ENCODE measurements at places on chromosomes 2 and 18.

DNA sequence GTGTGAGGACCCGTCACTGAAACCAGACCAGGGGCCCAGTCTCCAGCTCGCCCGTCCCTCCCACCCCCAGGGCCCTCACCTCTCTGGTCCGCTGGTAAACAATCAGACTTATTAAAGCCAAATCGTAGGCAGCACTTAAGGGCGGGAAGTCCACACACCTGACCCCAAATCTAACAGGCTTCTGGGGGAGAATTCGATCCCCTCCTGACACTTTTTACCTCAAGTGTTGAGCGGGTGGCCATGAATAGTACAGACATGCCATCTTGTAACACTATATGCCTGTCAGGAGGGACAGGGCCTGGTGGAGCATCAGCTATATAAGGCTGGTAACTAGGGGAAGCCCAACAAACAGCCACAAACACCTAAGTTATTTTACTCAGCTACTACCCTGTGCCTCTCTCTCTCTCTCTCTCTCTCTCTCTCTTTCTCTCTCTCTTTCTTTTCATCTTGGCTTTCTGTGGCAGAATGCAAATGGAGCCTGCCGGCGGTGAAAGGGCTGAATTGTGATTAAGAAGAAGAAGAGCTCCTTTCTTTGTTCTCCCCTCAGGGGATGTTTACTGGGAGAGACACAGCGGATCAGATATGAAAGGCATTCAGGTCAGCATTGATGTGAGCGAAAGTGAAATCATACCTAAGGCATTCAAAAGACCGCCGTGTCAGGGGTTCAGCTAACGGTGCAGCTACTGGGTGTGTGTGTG lies 9.5 kb downstream of the ZEB2 start:
- H3K27me3 ChIP-seq, result peaks cover 43% of the 10 kb centered on the region
- no peaks in the 10 kb centered on the region for H3K4me1 ChIP-seq
- no peak overlapping the region for H3K27ac ChIP-seq

DNA sequence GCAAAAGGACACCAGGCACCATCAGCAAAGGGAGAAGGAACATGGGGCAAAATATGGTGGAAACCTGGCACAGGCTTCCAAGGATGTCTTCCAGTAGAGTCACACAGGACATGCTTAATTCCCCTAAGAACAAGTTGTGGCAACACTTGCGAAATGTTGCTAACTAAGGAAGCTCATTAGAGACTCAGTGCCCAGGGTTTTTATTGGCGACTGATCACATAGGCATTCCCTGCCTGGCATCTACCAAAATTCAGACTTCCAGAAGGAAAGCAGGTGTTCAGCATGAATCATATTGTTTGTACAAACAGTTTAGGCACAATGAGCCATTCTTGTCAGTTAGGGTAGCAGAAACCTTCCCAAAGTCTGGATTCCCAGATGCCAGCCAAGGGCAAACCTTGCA lies 25.7 kb downstream of the SLC4A1AP start:
- peaks cover 52% of the 10 kb centered on the region for H3K36me3 ChIP-seq
- H3K4me1 ChIP-seq, result no peaks in the 10 kb centered on the region
- no peak overlapping the region for H3K27ac ChIP-seq
- H3K27me3 ChIP-seq, result no peaks in the 10 kb centered on the region
- H3K4me3 ChIP-seq, result no peak overlapping the region

GRCh38 chr18:28684746-28685355 lies 507.9 kb upstream of the CDH2 start:
- H3K4me3 ChIP-seq, result no peak overlapping the region
- no peaks in the 10 kb centered on the region for H3K36me3 ChIP-seq
- no peaks in the 10 kb centered on the region for H3K4me1 ChIP-seq

DNA sequence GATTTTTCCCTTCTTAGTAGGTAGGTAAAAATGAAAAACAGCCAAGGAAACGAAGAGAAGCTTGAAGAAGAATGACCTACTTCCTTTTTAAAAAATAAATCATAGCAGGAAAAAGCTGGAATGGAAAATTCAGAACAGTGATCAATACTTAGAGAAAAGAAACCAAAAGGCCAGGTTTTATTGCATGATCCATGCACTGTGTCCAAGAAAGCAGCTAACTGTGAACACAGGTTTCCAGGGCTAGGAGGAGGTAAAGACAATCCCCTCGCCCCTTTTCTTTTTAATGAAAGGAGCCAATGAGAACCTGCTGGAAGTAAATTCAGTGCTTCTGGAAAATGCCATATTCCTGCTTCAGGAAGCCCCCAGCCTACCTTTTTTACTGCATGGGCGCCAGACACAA lies 47.2 kb downstream of the BOD1L2 start:
- no peaks in the 10 kb centered on the region for H3K36me3 ChIP-seq
- no peak overlapping the region for H3K27ac ChIP-seq
- H3K4me3 ChIP-seq, result no peak overlapping the region
- H3K27me3 ChIP-seq, result peaks cover 10% of the 10 kb centered on the region

DNA sequence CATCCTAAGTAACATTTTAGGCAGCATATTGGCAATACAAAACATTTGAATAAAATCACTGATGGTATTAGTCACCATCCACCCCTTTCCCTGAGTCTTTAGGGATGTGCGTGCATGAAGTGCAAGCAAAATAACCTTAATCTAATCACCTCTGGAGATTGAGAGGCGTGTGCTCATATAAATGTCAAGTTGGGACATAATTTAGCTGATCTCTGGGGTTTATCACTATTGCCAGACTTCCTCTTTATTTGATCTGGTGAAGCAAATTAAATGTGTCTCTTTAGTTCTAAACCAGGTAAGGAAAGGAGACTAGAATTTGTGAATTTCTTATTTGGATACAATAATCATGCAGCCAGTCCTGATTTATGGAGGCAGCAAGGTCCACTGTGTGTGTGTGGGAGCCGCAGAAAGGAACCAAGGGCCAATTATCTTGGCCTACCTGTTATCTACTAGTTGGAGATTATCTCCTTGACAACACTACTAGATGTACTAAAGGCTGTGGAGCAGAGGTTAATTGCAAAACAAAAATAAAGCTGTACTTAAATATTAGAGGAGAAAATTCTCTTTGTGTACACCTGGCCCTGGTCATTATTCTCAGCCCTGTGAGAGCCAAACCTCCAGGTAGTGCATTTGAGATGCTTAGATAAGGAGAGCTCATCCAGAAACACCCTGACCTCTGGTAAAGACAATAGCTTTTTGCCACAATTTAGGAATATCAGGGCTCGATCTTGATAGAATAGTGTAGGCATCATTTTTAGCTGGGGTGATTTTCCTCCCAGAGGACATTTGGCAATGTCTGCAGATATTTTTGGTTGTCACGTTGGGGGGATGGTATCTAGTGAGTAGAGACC lies 78.2 kb downstream of the HRH4 start:
- peaks cover under 1% of the 10 kb centered on the region for H3K27me3 ChIP-seq
- no peak overlapping the region for H3K4me3 ChIP-seq
- H3K4me1 ChIP-seq, result no peaks in the 10 kb centered on the region
- no peak overlapping the region for H3K27ac ChIP-seq
- no peak for DNase-seq

GRCh38 chr2:177533253-177533652 lies 140.7 kb downstream of the AGPS start:
- H3K36me3 ChIP-seq, result peaks cover 8% of the 10 kb centered on the region
- H3K27me3 ChIP-seq, result no peaks in the 10 kb centered on the region
- H3K4me1 ChIP-seq, result no peaks in the 10 kb centered on the region
- no peak overlapping the region for H3K27ac ChIP-seq
- DNase-seq, result no peak
- no peak overlapping the region for H3K4me3 ChIP-seq

DNA sequence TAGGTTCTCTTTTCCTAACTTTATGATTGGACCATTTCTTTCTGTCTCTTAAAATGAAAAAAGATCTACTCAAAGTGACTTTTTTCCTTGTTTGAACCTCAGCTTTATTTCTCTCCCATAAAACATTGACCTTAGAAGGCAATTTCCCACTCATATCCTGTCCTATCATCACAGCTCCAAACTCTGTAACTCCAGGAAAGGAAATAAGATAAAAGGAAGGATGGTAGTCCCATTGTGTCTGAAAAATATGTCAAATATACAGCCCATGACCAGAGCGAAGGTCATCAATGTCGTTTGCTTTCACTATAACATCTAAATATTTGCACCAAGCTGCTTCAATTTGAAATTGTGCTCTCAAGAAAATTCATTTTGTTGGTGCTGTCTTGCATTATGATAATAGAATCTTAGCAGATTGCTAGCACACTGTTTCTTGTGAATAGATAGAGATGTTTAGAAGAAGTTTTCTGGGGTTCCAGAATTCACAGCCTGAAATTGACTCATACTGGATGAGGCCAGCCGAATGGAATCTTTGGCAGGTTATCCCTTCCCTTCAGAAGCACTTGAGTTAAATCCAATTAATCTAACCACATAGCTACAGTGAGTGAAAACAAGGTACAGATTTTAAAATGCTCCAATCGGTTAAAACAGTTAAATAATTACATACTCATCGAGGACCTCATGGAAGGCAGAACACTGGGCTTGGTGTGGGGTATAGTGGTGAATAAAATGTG lies 95.1 kb downstream of the CRIM1 start:
- no peaks in the 10 kb centered on the region for H3K36me3 ChIP-seq
- no peaks in the 10 kb centered on the region for H3K27me3 ChIP-seq
- H3K27ac ChIP-seq, result no peak overlapping the region
- H3K4me3 ChIP-seq, result no peak overlapping the region

DNA sequence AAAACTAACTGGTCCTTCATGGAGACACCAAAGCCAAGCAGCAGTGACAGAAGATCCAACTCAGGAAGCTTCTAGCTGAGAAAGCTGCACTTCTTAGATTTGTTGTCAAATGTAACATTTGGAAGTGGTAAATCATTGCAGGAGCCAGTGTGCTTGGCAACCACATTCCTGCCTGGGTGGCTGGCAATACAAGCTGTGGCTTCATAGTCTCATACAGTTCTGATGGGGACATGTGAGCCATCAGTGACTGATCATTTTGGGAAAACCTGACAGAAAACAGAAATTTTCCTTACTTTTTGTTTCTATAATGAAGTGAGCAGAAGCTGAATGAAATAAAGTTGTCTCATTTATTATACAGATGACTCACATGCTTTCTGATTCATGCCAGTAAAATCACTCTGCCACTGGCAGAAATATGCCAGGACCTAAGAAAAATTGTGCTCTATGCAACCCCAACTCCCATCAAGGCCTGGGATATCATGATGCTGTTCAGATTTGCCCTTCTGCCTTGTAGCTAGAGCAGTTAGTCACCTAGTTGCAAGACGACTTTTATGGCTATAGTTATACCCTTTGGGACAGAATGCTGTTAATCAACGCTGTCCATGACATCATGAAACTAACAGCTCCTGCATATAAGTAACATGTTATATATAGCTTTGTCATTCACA lies 508.1 kb downstream of the ADCYAP1 start:
- no peaks in the 10 kb centered on the region for H3K4me1 ChIP-seq
- H3K27me3 ChIP-seq, result no peaks in the 10 kb centered on the region
- no peak overlapping the region for H3K4me3 ChIP-seq
- DNase-seq, result no peak
- no peak overlapping the region for H3K27ac ChIP-seq

GRCh38 chr2:142805244-142805643 lies 72.2 kb upstream of the KYNU start:
- DNase-seq, result no peak
- H3K27me3 ChIP-seq, result no peaks in the 10 kb centered on the region
- H3K27ac ChIP-seq, result no peak overlapping the region
- no peaks in the 10 kb centered on the region for H3K4me1 ChIP-seq
- no peaks in the 10 kb centered on the region for H3K36me3 ChIP-seq
- no peak overlapping the region for H3K4me3 ChIP-seq

DNA sequence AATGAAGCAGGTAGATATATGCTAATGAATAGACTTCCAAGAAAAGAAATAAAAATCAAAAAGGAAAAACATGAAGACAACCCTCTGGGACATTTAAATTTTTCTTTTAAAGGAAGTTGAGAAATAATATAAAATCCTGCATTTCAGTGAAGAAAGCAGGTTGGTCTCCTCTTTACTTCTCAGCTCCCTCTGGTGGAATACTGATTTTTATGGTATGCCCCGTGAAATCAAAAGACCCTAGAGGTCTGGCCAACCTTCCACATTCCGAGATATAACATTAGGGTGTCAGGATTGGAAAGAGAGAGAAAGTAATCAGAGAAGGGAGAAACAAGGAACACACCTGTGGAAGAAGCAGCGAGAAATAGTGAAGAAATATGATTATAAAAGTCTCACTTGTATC lies 72.7 kb downstream of the DNER start:
- H3K4me1 ChIP-seq, result no peaks in the 10 kb centered on the region
- H3K27me3 ChIP-seq, result peaks cover 4% of the 10 kb centered on the region
- H3K4me3 ChIP-seq, result no peak overlapping the region
- H3K36me3 ChIP-seq, result no peaks in the 10 kb centered on the region

- no peak overlapping the region for H3K27ac ChIP-seq
- no peaks in the 10 kb centered on the region for H3K27me3 ChIP-seq
- no peak for DNase-seq
- no peaks in the 10 kb centered on the region for H3K36me3 ChIP-seq
Measured at GRCh38 chr2:19799881-19800780, 101.7 kb downstream of the TTC32 start.

DNA sequence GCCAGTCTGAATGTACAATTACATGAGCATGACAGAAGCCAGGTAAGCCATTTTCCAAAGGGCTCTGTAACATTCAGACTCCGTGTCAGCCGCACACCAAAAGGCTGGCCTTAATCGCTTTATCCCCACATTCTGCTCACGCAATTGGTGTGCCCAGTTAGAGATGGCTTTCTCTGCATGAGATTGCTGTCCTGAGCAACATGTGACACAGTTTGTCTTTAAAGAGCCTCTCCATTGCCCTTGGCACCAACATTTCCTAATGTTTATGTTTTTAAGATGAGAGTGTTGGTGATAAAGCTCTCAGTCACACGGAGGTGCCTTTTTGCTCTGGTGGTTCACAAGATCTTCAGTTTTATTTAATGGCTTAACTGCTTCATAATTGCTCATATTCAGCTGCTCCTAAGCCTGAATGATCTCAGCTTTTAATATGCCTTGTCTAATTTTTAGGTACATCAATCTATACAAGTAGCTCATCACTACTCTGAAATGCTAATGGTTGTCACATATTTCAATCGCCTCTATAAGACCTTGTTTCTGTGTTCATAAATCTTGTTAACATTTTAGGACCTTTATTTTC lies 164.8 kb upstream of the ACVR2A start:
- DNase-seq, result no peak
- no peak overlapping the region for H3K27ac ChIP-seq
- no peaks in the 10 kb centered on the region for H3K27me3 ChIP-seq
- no peaks in the 10 kb centered on the region for H3K36me3 ChIP-seq
- no peak overlapping the region for H3K4me3 ChIP-seq

DNA sequence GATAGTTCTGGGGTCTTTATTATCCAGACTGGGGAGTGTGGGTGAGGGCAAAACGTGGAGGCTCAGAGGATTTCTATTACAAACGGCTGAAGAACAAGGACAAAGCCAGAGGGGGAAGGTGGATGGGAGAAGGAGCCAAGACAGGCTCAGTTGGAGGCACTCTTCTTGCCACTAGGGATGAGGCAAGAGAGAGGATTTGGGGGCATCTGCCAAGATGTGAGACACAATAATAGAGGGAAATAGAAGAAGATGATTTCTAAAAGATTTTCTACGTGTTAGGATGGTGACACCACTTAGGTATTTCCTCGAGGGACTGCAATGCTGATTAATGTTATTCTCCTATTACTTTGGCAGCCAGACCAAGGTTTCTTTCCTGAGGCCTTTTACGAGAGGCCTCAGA lies 71.8 kb downstream of the APOB start:
- no peak for DNase-seq
- no peaks in the 10 kb centered on the region for H3K36me3 ChIP-seq
- H3K4me3 ChIP-seq, result no peak overlapping the region
- H3K27ac ChIP-seq, result no peak overlapping the region
- no peaks in the 10 kb centered on the region for H3K27me3 ChIP-seq

GRCh38 chr18:6950641-6951040 lies 167.0 kb downstream of the LAMA1 start:
- no peaks in the 10 kb centered on the region for H3K36me3 ChIP-seq
- no peak for DNase-seq
- no peaks in the 10 kb centered on the region for H3K4me1 ChIP-seq
- no peak overlapping the region for H3K27ac ChIP-seq
- no peaks in the 10 kb centered on the region for H3K27me3 ChIP-seq
- H3K4me3 ChIP-seq, result no peak overlapping the region

Measured in CD4-positive, CD25-positive, alpha-beta regulatory T cell (primary cell).